ENCODE measurements at places on chromosomes 12 and 14.

DNA sequence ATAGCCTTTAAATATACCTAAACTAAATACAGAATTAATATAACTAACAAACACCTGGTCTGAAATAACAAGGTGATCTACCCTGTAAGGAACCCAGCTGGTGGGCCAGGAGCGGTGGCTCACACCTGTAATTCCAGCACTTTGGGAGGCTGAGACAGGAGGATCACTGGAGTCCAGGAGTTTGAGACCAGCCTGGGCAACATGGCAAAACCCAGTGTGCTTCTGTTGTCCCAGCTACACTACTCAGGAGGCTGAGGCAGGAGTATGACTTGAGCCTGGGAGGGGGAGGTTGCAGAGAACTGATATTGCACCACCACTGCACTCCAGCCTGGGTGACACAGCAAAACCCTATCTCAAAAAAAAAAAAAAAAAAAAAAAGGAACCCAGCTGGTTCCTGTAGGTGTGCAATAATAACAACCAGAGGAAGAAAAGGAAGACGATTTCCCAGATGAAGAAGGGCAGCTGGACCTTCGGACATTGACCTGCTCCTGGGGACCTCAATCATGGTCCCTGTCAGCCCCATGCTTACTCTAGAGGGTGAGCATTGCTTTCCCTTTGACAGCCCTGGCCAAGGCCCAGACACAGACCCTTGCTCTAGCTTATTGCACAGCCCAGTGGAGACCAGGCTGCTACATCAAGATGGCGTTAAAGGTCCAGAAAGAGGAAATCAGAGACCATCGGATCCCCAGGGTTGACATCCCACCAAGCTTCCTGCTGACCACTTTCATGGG is 5.4 kb downstream of the FOS start:
- peak; percentile 78 for DNase-seq

GRCh38 chr14:80519002-80519401 is 307.7 kb upstream of the DIO2 start:
- DNase-seq = no peak

- DNase-seq = no peak
Measured at GRCh38 chr12:30696103-30696408, 387 bp upstream of the IPO8 start.

GRCh38 chr14:31336646-31337045 is 83.7 kb downstream of the HEATR5A start:
- peak; percentile 66 for DNase-seq

DNA sequence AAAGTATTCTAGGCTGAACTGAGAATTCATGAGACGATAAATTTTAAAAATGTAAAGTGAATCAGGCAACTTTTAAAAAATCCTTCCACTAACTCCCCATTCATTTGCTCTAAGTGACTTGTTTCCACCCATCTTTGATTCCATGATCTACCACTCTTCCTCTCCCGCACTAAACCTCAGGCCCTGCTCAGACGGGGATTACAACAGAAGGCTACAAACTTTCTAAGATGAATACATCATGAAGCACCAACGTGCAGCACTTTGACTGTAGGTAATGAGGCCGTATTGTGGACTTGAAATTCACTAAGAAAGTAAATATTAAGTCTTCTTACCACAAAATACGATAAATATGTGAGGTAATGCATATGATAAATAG is 30.0 kb downstream of the TMEM132D start:
- no peak for DNase-seq

GRCh38 chr14:76086636-76087035 is 65.1 kb upstream of the GPATCH2L start:
- no peak for DNase-seq

Data from cardiac fibroblast (primary cell).